ENCODE measurements at places on chromosomes 3 and 15.

DNA sequence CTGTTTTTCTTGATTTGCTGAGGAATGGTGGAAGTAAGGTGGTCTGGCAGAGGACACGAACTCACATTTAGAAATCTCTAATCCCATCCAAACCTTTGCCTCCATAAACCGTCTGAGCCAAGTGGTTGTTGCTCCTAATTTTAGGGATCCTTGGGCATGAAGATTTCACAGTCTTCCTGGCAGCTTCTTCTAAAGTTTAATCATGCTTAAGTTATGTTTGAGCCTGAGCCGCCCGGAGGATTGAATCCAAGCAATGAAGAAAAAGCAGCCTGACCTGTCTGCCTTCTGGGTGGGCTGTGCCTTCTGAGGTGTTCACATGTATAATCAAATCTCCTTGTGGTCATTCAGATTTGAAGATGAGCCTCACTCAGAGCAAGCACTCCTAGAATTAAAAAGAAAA is 249.0 kb downstream of the CD47 start:
- DNase-seq: no peak

DNA sequence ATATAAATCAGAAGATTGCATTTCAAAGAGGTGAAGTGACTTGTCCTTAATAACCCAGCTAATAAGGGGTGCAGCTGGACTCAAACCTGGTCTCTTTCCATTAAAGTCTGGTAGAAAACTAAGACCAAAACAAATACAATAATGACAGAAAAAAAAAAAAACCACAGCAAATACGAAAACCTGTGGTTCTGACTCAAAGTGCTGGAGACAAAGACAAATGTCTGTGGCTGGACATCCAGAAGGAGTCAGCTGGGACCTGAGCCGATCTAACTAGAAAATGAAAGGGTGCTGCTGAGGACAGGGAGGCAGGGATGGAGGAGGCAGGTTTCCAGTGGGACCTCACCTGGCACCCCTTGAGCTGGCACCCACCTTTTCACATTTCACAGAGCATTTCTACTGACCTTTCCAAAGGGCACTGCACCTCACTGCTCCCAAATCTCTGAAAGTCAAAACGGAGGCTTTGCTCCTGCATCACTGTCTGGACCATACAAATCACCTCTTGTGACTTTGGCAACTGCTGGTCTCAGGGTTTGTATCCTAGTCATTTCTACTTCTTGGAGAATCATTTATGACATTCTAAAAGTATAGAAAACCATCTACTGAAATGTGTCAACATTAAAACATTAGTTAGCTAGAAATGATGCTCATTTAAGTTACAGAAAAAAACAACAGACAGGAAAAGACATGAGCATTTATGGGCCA is 61.7 kb downstream of the CCNL1 start:
- DNase-seq: no peak

GRCh38 chr15:53580366-53580765 is 179.1 kb downstream of the WDR72 start:
- no peak for DNase-seq

DNA sequence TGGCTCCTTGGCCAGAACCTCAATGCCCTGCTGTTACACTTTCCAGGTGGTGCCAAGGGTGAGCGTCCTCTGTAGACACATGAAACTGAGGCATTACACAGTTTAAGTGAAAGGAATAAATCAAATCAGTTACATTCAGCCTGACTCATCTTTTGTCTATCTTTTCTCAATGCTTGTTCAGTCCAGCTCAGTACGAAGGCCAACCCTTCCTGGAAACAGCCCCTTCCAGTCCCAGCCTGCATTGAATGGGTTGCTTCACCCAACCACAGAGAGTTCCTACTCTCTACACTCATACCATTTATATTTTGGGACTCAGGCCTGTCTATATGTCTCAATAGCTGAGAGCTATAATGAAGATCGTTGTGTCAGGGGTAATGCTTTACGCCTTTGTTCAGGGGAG is 363.6 kb downstream of the RORA start:
- no peak for DNase-seq

GRCh38 chr3:79729096-79729495 is 38.7 kb downstream of the ROBO1 start:
- no peak for DNase-seq

GRCh38 chr15:50278496-50278895 is 13.0 kb upstream of the HDC start:
- no peak for DNase-seq

DNA sequence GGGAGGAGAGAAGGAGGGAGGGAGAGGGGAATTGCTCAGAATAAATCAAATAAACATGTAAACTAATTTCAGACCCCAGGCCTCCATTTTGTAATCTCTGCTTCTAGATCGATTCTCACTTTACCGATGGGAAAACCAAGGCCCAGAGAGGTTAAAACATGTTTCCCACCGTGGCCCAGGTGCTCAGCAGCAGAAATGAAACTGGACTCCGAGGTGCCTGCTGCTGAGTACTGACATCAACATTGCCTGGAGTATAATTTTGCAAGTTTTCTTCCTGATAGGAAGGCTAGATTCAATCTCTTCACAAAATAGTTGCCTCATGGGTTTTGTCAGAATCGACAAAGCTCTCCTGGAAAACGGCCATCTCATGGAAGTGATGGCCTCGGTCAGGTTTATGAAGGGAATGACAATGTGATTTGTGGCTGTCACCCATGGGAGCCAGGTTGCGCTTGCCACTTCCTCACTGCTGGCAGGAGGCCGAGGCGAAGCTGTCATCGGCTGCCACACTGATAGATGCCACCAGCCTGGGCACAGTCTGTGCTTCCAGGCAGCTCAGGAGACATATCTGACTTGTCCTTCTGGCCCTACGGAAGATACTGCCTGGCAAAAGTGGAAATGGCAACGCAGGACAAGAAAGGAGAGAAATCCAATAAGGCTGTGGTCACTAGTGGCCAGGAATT is 133.1 kb upstream of the LRRN1 start:
- no peak for DNase-seq

Measured in cortex of kidney (tissue), 1 donor.